ENCODE measurements at places on chromosomes 16 and 17.

- DNase-seq = no peak
Observed at GRCh38 chr17:69441179-69441578, 26.7 kb downstream of the MAP2K6 start.

GRCh38 chr16:25692351-25692741 is 587 bp downstream of the HS3ST4 start:
- peak; percentile 17 for DNase-seq

GRCh38 chr16:70429888-70430666 is 8.8 kb downstream of the ST3GAL2 start:
- peak; percentile 5 for DNase-seq

- DNase-seq = no peak
Observed at GRCh38 chr17:61451538-61452300, 503 bp upstream of the TBX4 start.

- DNase-seq = no peak
Observed at GRCh38 chr17:49969795-49970389, 902 bp downstream of the DLX4 start.

- no peak for DNase-seq
Observed at GRCh38 chr17:5804251-5804650, 219.9 kb upstream of the NLRP1 start.

GRCh38 chr16:77439106-77439505 is 4.3 kb upstream of the ADAMTS18 start:
- no peak for DNase-seq

DNA sequence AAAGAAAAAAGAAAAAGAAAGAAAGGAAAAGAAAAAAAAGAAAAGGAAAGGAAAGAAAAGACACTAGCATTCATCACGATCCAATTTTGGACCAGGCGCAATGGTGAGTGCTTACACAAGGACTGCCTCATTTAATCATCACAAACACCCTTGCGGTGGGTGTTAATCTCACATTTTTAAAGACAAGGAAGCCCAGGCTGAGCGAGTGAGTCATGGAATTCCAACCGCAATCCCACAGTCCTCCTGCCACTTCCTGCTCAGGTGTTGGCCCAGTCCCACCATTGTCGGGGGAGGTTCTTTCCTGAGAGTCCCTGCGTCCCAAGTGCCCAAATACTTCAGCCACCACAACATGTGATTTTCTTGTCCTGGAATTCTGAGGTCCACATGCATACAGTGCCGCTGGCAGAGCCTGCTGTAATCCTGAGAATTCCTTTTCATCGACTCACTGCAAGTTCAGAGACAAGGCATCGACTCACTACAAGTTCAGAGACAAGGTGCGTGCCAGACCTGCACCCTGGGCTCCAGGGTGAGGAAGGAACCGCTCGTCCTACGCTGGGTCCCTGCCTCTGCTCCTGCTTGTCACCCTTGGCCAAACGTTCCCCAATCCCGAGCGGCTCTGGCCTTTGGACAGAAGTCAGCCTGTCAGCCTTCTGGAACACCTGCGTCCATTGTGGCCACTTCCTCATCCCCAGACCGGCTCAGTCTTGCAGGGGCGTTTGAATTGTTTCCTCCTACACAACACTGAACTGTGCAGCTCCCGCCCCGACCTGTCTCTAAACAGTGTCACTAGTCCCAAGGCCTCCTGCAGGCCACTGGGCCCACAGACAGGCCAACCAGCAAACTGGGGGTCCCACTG is 5.8 kb downstream of the ZG16B start:
- no peak for DNase-seq

- no peak for DNase-seq
Observed at GRCh38 chr17:9987779-9988585, 82.9 kb upstream of the RCVRN start.

DNA sequence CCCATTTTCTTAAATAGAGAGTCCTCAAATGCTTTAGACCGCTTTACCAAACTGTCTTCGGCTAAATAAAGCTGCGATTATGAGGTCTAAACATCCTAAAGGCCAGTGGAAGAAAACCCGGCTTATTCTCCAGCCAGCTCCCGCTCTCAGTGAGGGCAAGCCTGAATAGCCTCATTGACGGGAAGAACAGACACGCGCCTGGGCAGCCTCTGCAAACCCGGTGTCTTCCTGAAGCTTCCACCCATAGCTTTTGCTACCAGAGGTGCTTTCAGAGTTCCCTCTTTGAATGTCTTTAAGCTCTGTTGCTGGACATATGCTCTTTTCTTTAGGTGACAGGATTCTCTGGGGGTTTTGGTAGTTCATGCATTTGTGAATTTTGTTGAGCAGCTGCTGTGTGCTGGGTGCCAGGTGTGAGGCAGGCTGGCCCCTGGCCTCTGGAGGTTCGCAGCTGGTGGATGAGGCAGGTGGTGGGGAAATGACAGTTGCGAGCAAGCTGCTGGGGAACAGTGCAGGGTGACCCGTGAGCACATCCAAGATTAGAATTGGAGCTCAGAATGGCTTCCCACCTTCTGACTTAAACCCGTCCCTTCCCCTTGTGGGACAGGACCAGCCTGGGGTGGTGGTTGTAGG is 44.7 kb downstream of the CRISPLD2 start:
- DNase-seq = peak; percentile 14

DNA sequence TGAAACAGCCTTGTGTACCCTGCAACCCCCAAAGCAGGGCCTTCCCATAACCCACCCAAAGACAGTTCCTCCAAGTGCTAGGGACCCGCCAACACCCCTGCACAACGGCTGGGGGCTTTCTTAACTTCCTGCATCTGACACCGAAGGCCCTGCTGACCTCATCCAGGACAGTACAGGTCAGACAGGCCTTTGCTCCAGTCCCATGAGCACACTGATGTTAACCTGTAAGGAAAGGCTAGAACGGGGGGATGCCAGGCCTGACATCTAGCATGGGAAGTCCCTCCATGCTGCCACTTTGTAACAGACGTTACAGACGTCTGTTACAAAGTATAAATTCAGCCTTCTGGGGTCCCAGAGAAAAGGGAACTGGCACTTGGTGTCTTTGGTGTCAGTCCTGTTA is 369.1 kb downstream of the CPPED1 start:
- no peak for DNase-seq

- DNase-seq = no peak
Observed at GRCh38 chr16:81311762-81312161, 3.0 kb upstream of the GAN start.

GRCh38 chr16:22857296-22858025 is 43.5 kb downstream of the HS3ST2 start:
- no peak for DNase-seq

DNA sequence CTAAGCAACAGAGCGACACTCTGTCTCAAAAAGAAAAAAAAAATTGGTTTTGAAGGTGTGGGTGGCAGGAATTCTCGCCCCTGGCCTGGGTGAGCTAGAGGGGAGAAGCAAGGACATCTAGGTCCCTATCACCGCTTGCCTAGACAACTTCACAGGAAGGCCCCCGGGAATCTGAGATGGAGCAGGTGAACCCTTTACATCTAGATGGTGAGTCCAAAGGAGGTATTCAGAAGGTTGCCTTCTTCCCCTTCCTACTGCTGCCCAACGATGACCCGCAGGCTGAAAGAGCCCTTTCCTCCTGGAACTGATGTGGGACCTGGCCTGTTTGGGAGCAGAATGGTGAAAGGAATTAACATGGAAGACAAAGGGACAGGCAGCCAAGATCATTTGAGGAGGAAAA is 1.3 kb upstream of the CRYBA1 start:
- no peak for DNase-seq

DNA sequence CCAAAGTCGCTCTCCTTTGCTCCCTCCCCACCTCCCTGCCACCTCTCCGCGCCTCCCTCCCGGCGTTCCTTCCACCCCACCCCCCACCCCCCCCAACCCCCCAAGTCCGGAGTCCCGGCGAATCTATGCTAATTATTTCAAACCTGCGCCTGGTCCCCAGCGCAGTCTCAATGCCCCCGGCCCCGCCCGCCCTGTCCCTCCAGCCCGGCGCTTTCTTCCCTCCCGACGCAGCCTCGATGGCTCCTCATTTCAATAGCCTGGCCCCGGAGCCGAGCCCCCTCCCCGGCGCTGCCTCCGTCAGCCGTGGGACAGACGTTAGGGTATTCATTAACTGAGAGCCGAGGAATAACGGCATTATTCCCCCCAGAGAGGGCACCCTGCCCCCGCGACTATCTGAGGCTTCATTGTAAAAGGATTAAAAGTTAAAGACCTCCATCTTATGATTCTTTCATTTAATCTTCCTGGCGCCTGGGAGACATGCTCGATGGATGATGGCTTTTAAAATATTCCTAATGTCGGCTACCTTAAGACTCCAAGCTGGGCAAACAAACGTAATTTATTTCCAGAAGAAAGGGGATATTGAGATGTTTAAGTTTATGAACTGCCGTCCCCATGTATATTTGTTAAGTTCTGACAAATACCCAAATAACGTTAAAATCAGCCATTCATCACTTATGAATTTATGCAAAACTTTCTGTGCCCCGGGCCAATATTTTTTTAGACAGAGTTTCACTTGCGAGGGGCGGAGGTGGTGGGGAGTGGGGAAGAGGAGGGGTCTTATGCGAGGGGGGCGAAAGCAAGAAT is 3.4 kb downstream of the NOG start:
- no peak for DNase-seq

DNA sequence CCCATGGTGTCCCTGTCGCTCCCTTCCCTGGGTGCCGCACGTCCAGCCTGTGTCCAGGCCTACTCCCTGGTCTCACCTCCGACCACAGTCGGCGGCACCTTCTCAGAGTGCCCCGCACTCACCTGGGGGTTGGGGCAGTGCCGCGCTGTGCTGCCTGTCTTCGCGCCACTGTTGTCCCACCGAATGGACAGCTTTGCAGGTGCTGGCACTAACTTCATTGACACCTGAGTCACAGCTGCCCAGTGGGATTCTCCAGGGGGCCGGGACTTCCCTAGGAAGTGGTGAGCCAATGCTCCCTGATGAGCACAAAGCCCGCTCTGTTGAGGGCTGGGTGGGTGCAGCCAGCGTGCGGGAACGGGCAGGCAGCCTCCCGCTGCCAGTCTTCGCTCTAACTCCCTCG is 24.3 kb upstream of the DBNDD1 start:
- DNase-seq = no peak

DNA sequence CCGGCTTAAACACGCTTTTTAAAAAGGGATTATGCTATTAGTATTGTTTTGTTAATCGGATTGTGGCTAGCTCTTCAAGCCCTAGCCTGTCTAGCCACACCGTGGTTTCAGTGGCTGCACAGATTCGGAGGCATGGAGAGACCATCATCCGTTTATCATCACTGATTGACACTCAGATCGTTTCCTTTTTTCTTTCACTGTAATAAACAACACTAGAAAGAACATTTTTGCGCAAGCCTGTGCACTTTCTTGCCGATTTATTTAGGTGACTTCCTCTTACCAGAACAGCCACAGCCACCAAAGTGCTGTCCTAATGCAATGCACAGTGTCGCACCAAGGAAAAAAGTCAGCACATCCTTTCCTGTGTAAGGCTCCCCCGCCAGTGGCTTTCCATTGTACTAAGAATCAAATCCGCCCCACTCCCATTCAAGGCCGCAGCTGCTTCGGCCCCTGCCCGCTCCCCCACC is 78.2 kb downstream of the CRISPLD2 start:
- DNase-seq = no peak

- DNase-seq = no peak
Observed at GRCh38 chr16:66446737-66447136, 19.6 kb downstream of the BEAN1 start.

DNA sequence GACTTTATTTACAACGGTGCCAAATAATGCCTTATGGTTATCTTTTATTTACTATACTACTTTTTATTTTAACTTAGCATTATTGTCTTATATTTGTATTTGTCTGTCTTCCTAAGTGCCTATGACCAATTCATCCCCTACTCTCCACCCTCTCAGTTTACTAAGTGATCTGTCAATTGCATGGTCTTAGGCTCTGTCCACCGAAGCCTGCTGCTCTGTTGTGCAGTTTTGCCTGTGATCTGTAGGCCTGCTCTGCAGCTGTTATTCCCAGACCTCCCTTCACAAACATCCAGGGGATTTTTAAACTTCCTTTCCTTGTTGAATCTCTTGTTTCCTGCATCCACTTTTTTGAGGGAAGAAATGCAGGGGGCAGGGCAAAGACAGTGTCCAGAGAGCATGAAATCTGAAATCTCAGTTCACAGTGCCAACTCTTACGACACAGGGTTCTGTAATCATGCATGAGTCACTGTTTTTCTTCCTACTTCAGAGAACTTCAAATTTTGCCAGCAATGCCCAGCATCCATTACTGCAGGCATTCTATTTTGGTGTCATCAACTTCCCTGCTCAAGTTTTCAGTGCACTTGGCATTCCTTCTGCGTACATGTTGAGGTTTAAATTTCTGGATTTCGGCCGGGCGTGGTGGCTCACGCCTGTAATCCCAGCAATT is 11.4 kb downstream of the SLFN5 start:
- no peak for DNase-seq

DNA sequence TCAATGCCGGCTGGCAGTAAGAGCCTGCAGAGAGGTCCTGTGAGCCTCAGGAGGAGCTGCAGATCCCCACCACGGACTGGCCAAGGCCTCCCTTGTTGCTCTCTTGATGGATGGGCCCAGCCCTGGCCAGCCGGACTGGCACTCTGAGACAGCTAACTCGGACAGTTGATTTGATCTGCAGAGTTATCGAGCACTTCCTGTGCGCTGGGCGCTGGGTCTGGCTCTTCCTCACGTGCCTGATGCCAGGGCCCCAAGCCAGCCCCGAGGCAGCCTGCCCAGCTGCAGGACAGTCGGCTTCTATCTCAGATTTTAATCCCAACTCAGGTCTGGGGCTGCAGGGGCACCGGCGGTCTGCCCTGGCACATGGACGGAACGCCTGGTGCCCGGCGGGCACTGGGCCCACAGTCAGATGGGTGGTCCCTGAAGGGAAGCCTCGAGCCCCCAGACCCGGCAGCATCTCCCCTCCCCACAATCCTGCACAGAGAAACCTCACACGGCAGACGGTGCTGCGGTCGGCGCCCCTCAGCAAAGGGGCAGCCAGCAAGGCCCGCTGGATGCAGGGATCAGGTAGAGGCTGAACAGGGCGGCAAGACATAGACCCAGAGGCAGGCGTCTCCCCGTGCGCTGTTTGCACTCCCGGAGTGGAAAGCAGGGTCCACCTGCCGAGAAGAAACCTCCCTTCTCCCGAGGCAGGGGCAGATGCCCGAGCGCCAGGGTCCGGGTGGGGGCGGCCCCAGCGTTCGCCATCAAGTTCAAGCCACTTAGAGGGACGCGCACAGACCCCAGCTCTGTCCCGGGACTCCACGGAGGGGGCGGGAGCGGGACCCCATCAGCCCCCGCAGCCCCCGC is 34.0 kb downstream of the TIMM22 start:
- no peak for DNase-seq

GRCh38 chr17:82860606-82861392 is 21.0 kb upstream of the ZNF750 start:
- DNase-seq = no peak

DNA sequence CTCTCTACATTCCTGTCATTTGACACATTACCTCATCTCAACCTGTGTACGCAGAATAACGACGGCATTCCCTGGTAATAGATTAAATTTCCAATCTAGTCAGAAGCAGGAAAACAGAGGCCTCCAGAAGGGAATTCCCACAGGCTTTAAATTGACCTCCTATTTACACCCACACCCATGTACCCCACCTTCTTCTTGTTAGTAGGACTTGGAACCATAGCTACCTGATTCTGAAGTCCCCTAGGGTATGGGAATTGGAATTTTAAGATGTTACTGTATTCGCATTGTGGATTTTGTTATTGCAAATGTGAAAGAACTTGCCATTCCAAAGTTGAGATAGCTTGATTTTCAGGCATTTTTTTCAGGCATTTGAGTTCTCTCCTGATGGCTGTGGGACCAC is 377.5 kb upstream of the DYNLRB2 start:
- no peak for DNase-seq

GRCh38 chr16:55576384-55576783 is 9.9 kb downstream of the CAPNS2 start:
- no peak for DNase-seq
